ENCODE measurements at places on chromosomes 5 and 9.

GRCh38 chr9:115598751-115599150, 480.8 kb upstream of the TNC start:
- no peak for DNase-seq

- no peak for DNase-seq
Measured at GRCh38 chr5:59864718-59865117, 28.8 kb downstream of the PDE4D start.

DNA sequence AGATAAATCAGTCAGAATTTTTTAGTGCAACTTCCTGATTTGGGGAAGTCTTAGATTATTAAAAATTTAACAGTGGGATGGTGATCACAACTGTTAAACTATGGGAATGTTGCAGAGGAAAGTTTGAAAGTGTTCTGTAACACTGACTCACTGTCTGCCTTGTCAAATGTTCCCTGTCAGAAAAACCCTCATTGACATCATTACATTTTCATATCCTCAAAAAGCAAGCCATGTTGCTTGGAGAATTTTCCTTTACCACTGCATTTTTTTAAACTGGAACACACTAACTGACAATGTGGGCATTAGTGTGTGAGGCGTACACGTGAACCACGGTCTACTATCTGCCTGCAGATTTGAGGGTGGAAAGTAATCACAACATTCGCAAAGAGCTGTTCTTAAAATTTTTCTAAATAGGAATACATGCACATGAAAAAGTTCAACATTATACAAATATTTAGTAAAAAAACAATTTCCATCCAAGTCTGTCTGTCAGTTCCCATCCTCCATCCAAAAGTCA, 28.6 kb upstream of the IL7R start:
- DNase-seq, result no peak

- no peak for DNase-seq
Measured at GRCh38 chr5:6553972-6554371, 78.9 kb downstream of the NSUN2 start.

DNA sequence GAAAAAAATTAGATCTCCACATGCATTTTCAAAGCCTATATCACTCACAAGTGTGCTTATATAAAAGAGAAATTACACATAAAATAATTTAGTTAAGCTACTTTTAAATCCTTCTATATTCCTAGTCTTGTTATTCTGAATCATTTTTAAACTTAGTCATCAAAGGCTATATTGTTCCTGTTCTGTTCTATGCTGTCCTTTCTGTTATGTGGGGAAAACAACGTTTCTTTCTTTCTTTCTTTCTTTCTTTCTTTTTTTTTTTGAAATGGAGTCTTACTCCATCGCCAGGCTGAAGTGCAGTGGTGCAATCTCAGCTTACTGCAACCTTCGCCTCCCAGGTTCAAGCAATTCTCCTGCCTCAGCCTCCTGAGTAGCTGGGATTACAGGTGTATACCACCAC, 389.2 kb upstream of the FTMT start:
- no peak for DNase-seq

- no peak for DNase-seq
Measured at GRCh38 chr9:72827950-72828731, 124.7 kb downstream of the ALDH1A1 start.

GRCh38 chr5:17261075-17261474, 43.6 kb downstream of the BASP1 start:
- DNase-seq, result no peak

GRCh38 chr9:78000221-78000620, 31.4 kb downstream of the GNAQ start:
- DNase-seq, result no peak
